ENCODE measurements at places on chromosomes 7 and 10. TPM values are rescaled to one million over a fixed set of nuclear protein-coding genes. Genes with fewer than 3 reads are reported as not detected.

Gene ANKRD61
- not detected for total RNA-seq

Gene SPACDR
- 3.7 TPM for total RNA-seq

Gene CREB5
- total RNA-seq = 0.05 TPM

Gene LIPN
- not detected for total RNA-seq

Gene ASB15
- not detected for total RNA-seq

Gene NKX1-2
- not detected for total RNA-seq

Gene BICC1
- not detected for total RNA-seq

Gene CCDC146
- total RNA-seq = 10.2 TPM

Gene SEMA3E
- total RNA-seq = not detected

Gene MYO3A
- 1.4 TPM for total RNA-seq

Gene JAKMIP3
- 0.17 TPM for total RNA-seq

Gene ARHGEF35
- 4.2 TPM for total RNA-seq

Gene VPS41
- 114 TPM for total RNA-seq

Gene C10orf105
- total RNA-seq = not detected

Gene FXYD4
- not detected for total RNA-seq

Gene MDH2
- 77.2 TPM for total RNA-seq

Gene TMEM196
- total RNA-seq = not detected

Gene FAM25A
- total RNA-seq = not detected

Gene CNTNAP2
- 7.4 TPM for total RNA-seq

Gene CPVL
- not detected for total RNA-seq

Gene NUB1
- total RNA-seq = 104 TPM
